RPMI7951 (cell line): ENCODE measurements at places on chromosomes 12 and 14. TPM values are rescaled to one million over a fixed set of nuclear protein-coding genes. Genes with fewer than 3 reads are reported as not detected.

DNA sequence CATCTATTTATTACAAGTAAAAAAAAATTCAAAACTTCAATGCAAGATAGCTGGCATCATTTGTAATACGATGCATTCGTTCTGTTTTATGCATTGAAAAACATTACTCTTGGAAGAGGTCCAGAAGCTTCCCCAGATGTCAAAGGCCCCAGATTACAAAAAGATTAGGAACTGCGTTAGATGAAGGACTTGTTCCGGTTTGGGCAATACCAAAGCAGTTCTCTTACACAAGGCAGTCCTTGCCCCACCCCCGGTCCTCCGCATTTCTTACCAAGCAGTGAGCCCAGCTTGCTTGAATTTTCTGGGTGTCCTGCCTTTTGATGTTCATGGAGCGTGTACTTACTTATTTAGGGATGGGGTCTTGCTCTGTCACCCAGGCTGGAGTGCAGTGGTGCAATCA lies 4.8 kb upstream of the HVCN1 start:
- DNase-seq = no peak

DNA sequence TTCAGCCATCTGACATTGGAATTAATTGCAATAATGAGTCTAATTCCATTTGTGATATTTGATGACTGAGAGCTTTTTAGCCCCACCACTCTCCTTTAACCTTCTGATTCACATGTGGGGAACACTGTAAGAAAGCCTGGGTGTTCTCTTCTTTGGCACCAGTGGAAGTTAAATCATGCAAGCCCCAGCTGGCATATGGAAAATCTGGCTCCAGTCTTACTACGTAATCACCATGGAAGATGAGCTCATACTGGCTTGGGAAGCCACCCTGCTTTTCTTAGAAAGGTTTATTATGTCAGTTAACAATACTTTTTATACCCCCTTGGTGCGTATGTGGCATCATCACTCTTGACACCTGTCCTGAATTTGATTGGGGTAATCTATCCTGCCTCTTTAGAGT lies 479.3 kb downstream of the SLC16A7 start:
- no peak for DNase-seq

GRCh38 chr12:124036657-124037109 lies 63.7 kb downstream of the ZNF664 start:
- peak; percentile 44 for DNase-seq

The KRT81 gene
- 0.72 and 0.88 TPM in 2 replicates for total RNA-seq

DNA sequence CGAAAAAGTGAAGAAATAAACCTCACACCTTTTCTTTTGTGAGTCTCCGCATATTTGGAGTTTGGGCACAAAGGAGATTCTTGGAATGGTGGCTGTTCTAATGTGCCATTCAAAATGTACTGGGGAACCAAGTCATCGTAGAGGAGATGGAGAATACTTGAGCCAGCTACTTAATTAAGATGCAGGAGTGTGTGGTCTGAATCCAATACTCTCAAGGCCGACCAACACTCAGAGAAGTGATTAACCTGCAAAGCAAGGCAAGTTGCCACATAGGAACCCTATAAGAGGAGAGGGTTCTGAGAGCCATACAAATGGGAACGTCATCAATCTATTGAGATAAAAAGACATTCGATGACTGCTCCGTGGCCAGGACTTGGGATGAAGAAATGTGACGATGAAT lies 446.7 kb downstream of the GLT1D1 start:
- no peak for DNase-seq

DNA sequence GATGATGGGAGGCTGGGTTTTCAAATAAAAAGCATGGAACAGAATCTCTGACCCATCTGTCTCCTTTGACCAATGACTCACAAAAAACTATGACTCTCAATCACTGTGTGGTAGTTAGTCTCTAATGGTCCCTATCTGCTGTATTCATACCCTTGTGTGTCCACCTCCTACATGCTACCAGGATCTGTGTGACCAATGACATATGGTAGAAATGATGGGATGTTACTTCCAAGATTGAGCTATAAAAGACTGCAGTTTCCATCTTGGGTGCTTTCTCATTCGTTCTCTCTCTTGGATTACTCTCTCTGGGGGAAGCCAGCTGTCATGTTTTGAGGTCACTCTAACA lies 144.7 kb upstream of the BTG1 start:
- DNase-seq = peak; percentile 22
